ENCODE measurements at places on chromosomes 6 and 20.

DNA sequence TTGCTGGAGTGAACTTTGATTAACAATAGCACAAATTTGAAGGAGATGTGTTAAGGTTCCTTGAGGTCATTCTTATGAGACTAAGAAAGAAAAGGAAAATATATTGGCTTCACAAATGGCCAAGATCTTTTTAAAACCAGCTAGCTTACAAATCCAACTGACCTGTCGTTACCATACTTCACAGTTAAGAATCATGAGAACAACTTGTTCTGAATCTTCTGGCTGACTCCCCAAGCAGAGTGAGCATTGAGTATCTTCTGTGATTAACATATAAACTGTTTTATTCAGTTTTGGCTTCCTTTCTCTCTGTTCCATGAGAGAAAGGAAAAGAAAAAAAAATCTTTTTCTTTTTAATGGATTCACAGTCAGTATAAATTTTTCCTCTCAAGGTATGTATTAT lies 277.1 kb downstream of the KHDC1L start:
- H3K4me1 ChIP-seq, result no peaks in the 10 kb centered on the region
- no peak overlapping the region for H3K4me3 ChIP-seq
- H3K27me3 ChIP-seq, result no peaks in the 10 kb centered on the region

- peaks cover 45% of the 10 kb centered on the region for H3K27me3 ChIP-seq
- no peak overlapping the region for H3K27ac ChIP-seq
- no peaks in the 10 kb centered on the region for H3K36me3 ChIP-seq
- H3K4me3 ChIP-seq, result no peak overlapping the region
- DNase-seq, result no peak
Observed at GRCh38 chr6:70282919-70283461, 19.9 kb downstream of the COL9A1 start.

DNA sequence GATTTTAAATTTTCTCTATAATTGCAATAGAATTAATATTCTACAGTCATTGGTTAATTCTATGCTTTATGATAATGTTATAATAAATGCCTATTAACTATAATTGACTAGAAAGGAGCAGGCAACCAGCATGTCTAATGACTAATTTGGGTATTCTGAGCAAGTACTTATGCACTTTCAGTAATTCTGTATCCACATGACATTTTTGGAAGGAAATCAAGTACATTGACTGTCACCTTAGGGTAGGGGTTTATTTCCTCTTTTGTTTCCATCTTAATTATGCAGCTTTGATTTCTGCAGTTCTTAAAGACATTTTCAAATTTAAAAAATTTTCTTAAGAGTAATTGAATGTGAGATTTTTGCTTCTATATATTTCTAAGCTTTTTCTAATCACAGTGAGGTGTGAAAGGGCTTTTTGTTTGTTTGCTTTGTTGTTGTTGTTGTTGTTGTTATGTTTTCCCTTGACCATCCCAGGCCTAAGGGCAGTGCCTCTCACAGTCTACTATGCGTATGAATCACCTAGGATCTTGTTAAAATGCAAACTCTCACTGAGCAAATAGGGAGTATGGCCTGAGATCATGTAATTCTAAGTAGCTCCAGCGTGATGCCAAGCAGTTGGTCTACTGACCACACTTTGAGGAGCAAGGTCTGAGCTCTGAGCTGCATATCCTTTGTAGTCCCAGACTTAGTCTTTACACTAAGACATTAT lies 467.1 kb upstream of the RNF217 start:
- no peaks in the 10 kb centered on the region for H3K4me1 ChIP-seq
- no peak overlapping the region for H3K4me3 ChIP-seq
- no peaks in the 10 kb centered on the region for H3K36me3 ChIP-seq
- no peaks in the 10 kb centered on the region for H3K27me3 ChIP-seq

- DNase-seq, result no peak
- H3K27me3 ChIP-seq, result peaks cover 14% of the 10 kb centered on the region
Observed at GRCh38 chr6:138328210-138328609, 49.5 kb upstream of the SMIM28 start.

GRCh38 chr6:99270826-99271225 lies 78.6 kb downstream of the FAXC start:
- no peaks in the 10 kb centered on the region for H3K4me1 ChIP-seq
- no peak overlapping the region for H3K27ac ChIP-seq
- no peak for DNase-seq
- no peak overlapping the region for H3K4me3 ChIP-seq
- H3K27me3 ChIP-seq, result no peaks in the 10 kb centered on the region

- no peaks in the 10 kb centered on the region for H3K36me3 ChIP-seq
- no peak overlapping the region for H3K4me3 ChIP-seq
- H3K4me1 ChIP-seq, result no peaks in the 10 kb centered on the region
- no peak overlapping the region for H3K27ac ChIP-seq
Observed at GRCh38 chr6:52612336-52613054, 35.6 kb upstream of the TRAM2 start.

- no peak overlapping the region for H3K4me3 ChIP-seq
- peaks cover 53% of the 10 kb centered on the region for H3K36me3 ChIP-seq
- no peak overlapping the region for H3K27ac ChIP-seq
- H3K27me3 ChIP-seq, result no peaks in the 10 kb centered on the region
- H3K4me1 ChIP-seq, result peaks cover 5% of the 10 kb centered on the region
Observed at GRCh38 chr6:105359419-105360370, 43.2 kb downstream of the PREP start.
